ENCODE measurements at places on chromosomes 6 and 20. TPM values are rescaled to one million over a fixed set of nuclear protein-coding genes. Genes with fewer than 3 reads are reported as not detected.

Gene HMGCLL1
- total RNA-seq: 0.23 TPM

Gene L3MBTL3
- total RNA-seq: 5.5 TPM

Gene MYBL2
- total RNA-seq: 0.63 TPM

Gene SLC22A2
- not detected for total RNA-seq

Gene ZC3H12D
- 0.86 TPM for total RNA-seq

GRCh38 chr6:32775071-32775470 is 11.7 kb upstream of the HLA-DQB2 start:
- DNase-seq: no peak

DNA sequence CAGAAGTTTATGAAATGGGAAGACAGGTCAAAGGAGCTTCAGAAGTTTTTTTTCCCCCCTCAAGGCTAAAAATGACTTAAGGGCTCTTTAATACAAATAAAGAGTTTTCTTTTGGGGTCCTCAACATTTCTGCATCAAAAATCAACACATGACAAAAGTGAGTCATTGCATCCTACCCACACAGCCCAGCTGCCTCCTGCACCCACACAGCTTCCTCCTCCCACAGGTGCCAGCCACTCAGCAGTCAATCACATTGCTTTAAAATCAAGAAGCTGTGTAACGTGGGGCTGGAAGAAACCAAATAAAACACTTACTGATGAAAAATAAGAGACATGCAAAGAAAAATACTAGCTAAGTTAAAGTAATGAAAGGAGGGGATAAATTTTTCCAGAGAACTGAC is 68.5 kb downstream of the MAP3K5 start:
- DNase-seq: no peak

- no peak for DNase-seq
These were observed 33.0 kb downstream of the PRPH2 start for GRCh38 chr6:42689371-42689770.

- no peak for DNase-seq
These were observed 48.2 kb downstream of the SSR1 start for GRCh38 chr6:7264686-7265384.

GRCh38 chr6:157955675-157956074 is 26.0 kb upstream of the SYNJ2 start:
- DNase-seq: no peak

DNA sequence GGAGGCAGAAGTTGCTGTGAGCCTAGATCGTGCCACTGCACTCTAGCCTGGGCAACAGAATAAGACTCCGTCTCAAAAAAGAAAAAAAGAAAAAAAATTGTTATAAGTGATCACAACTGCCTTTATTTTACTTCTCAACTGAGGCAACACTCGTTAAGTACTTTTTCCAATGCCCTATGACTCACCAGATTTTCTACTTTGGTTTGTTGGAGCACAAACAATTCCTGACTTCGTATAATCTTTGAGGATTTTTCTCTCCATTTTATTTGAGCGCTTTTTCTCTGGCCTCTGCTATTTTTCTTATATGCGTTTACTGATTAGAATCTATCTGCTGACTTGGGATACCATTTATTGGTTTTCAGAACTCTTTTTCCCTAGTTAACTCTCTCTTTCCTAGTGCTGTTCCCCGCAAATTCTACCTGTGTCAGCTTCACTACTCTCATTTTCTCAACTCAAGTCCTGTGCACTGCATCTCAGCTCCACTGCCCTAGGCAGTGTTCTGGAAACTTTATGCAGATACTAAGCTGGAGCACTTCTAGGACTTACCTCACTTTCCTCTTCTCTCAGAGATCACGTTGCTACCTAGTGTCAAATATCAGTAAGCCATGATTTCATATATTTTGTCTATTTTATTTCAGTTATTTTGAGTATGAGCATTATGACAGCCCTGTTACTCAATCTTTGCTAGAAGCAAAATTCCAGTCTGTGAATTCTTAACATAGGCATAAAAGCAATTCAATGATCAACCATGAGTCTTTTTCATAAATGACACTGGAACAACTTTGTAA is 1120.1 kb upstream of the CITED2 start:
- no peak for DNase-seq

DNA sequence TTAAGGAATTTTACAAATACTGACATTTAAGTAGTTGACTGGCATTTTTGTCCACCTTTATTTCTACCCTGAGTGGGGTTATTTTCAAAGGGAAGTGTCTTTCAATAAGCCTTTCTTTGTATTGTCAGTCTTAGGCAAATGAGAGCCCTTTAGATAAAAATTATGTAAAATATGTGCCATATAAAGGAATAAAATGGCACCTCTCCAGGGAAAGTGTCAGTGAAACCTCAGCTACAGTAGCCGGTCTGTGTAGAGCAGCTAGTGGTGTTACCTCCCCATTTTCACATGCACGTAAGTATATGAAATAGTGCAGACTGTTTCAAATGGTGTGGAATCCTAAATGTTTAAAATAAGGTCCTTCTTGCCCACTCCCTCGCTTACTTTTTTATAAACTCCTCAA is 5.0 kb downstream of the FAM217B start:
- no peak for DNase-seq

DNA sequence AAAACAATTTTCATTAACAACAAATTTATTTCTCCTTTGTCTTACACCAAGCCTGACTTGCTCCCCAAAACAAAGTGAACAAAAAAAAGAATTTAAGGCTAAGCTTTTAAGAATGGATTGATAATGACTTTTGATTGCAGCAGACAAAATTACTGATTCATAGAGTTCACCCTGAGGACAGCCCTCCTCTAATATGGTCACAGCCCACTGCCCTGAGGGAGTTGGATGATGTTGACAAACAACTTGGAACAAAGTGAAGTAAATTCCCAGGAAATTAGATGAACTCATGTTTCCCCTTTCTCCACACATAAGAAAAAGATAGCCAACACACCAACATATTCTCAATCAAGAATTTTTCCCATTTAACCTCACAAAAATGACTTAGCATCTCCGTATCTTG is 7.7 kb upstream of the ISM1 start:
- DNase-seq: no peak
